ENCODE measurements at places on chromosomes 3 and 15.

GRCh38 chr3:185164428-185165217 is 11.8 kb upstream of the C3orf70 start:
- DNase-seq = no peak

GRCh38 chr3:35744419-35744818 is 105.1 kb downstream of the ARPP21 start:
- DNase-seq = no peak

GRCh38 chr3:152399374-152399773 is 130.6 kb downstream of the MBNL1 start:
- no peak for DNase-seq

GRCh38 chr3:9395570-9396300 is 1.7 kb upstream of the SETD5 start:
- DNase-seq = no peak

GRCh38 chr3:105394177-105394576 is 27.5 kb downstream of the ALCAM start:
- DNase-seq = no peak

GRCh38 chr3:133570139-133570936 is 3.1 kb upstream of the CDV3 start:
- DNase-seq = no peak

GRCh38 chr3:30268288-30268687 is 338.1 kb upstream of the TGFBR2 start:
- DNase-seq = no peak

DNA sequence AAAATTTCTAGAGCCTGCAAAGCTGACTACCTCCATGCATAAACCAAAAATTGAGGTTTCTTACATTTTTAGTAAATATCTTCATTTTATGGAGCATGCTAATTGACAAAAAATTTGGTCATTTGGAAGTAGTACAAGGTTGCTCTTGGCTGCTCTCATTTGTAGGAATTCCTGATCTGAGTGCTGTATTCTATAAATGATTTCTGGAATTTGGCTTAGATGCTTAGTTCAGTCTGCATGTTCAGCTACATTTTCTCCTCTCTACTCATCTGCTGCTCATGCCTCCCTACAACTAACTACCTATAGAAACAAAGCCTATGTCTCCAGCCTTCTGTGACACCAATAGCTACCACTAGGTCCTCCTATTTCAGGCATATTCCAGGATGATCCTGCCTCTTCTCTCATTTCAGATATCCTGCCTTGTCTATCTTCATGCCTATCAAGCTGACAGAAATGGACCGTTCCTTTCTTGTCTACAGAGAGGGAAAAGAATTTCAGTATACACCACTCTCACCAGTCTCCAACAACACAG is 901.1 kb downstream of the TBL1XR1 start:
- DNase-seq = no peak

DNA sequence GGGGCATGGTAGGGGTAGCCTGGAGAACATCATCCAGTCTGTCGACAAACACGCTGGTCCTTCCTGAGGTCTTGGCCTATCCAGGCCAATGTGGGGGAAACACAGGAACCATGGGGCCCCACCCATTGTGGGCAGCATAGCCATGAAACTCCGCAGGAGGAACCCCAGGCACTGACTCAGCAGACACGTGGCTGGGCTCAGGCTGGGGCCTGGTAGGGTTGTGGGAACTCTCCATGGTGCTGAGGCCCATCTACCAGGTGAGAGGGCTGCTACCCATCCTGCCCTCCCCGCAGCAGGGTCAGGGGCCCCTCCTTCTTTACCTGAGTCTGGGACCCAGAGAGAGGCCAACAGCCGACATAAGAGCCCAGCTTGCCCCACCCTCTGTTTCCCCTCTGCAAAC is 22.6 kb upstream of the CACNA2D2 start:
- DNase-seq = peak; percentile 9

GRCh38 chr3:140341203-140341602 is 336.7 kb upstream of the TRIM42 start:
- no peak for DNase-seq

DNA sequence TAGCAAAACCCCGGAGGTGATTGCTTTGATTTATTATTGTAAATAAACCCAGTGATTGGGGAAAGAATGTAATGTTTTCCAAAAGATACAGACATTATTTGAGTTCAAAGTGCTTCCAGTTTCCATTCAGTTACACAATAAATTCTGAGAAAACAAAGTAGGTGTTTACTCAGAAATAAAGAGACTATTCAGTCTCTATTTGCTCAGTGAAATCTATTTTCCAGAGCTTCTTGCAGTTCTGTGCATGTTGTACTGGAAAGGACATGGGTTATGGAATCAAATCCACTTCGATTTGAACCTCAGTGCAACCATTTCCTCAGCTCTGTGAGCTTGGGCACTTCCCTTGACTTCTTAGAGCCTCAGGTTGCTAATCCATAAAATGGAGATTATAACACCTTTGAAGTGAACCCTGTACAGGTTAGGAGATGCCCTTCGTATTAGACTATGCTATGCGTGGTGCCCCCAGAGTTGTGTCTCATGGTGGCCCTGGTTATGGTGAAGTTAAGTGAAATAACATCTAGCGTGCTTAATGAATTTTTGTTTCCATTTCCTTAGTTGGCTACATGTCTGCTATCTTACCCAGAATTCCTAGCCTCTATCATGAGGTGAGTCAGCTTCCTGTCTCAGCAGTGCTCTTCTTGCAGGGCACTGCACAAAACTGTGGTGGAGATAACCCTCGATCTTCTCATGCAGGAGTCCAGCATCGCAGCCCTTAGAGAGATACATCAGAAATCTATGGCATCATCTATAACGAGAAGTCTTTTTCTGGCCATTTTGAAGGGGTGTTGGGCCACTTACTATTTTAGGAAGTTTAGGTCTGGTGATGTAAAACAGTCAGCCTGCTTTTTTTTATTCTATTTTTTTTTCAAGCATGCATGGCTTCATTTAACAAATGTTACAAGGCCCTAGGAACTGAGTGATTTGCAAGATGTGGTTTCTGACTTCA is 97.7 kb downstream of the RPL39L start:
- DNase-seq = peak; percentile 24

GRCh38 chr3:30600572-30600971 is 5.8 kb upstream of the TGFBR2 start:
- no peak for DNase-seq

GRCh38 chr3:20186600-20187004 is 596 bp upstream of the SGO1 start:
- DNase-seq = no peak

- no peak for DNase-seq
These were observed 1557.0 kb downstream of the SI start for GRCh38 chr3:163521261-163521660.

GRCh38 chr15:85118581-85118980 is 136.9 kb downstream of the PDE8A start:
- no peak for DNase-seq

DNA sequence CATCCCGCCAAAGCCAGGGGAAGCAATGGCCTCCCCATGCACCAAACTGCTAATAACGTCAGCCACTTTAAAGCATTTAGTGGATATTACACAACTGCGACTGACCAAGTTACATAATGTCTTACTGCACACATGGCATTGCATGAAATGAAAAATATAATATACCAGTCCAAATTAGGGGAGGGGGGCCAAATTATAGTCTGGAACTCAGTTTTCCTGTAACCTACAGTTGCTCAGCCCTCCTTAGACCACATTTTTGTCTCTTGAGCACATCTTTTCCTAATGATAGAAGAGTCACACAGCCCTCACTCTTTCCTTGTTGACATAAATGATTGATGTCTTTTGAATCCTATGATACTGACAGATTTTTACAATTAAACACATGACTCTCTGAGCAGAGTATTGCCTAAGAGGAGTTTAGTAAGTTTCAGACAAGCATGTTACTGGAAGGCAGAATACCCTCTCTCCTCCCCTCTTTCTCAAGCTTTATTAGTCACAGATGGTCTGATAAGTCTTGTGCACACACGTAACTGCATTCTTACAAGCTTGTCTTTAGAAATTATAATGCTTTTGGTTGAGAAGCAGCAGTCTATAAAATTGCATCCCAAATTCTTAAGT is 1.1 kb upstream of the PLD1 start:
- no peak for DNase-seq

GRCh38 chr3:118436697-118437262 is 597.9 kb downstream of the IGSF11 start:
- no peak for DNase-seq

GRCh38 chr3:177567833-177568232 is 370.6 kb upstream of the TBL1XR1 start:
- DNase-seq = no peak

GRCh38 chr3:71955240-71956068 is 170.5 kb upstream of the PROK2 start:
- DNase-seq = no peak

DNA sequence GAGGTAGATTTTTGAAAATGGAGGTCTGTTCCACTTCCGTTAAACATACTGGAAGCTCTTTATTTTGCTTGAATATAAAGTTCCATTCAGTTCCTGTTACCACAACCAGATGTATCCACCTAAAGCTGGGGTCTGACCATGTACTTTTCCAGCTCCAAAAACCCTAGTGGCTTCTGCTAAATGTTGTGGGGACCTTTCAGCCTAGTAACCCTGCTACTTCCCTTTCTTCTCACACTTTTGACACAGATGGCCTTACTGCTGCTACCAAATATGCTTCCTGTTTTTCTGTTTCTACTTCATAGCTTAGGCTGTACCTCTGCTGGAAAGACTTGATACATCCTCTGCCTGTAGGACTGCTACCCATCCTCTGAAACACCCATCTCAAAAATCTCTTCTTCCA is 87.8 kb downstream of the COL6A6 start:
- no peak for DNase-seq

- no peak for DNase-seq
These were observed 7.6 kb downstream of the ZNF639 start for GRCh38 chr3:179330438-179330837.

- DNase-seq = no peak
These were observed 344.9 kb upstream of the TPM1 start for GRCh38 chr15:62697636-62698035.

Measured in activated T-helper 1 cell treated with Interleukin-2 at 50 U/mL for 16 hours (primary cell).